ENCODE measurements at places on chromosomes 2 and 18. TPM values are rescaled to one million over a fixed set of nuclear protein-coding genes. Genes with fewer than 3 reads are reported as not detected.

The SCN3A gene
- total RNA-seq = 4.7 TPM

The SPP2 gene
- total RNA-seq = not detected

The AQP12B gene
- not detected for total RNA-seq

The GKN2 gene
- not detected for total RNA-seq

The AP1S3 gene
- 11.5 TPM for total RNA-seq

The SULT1C2 gene
- total RNA-seq = 16.3 TPM

The TRPM8 gene
- total RNA-seq = not detected

The CAPN14 gene
- total RNA-seq = 0.50 TPM

The GLS gene
- total RNA-seq = 116 TPM

The GREB1 gene
- 78.8 TPM for total RNA-seq

The UGT1A10 gene
- total RNA-seq = not detected

The SULT1C4 gene
- 35.5 TPM for total RNA-seq

The KLHL41 gene
- 0.42 TPM for total RNA-seq

The NEU4 gene
- 1.3 TPM for total RNA-seq

The ETAA1 gene
- 22.7 TPM for total RNA-seq

The CHRNG gene
- total RNA-seq = not detected

The AQP12A gene
- not detected for total RNA-seq

The OTOS gene
- not detected for total RNA-seq

The CCDC141 gene
- total RNA-seq = 14.8 TPM

The POTEE gene
- total RNA-seq = 3.3 TPM

The SP140L gene
- 2.7 TPM for total RNA-seq
